ENCODE measurements at places on chromosomes 12 and 14.

- no peak for DNase-seq
Observed at GRCh38 chr14:86787717-86788116, 1205.3 kb downstream of the GALC start.

DNA sequence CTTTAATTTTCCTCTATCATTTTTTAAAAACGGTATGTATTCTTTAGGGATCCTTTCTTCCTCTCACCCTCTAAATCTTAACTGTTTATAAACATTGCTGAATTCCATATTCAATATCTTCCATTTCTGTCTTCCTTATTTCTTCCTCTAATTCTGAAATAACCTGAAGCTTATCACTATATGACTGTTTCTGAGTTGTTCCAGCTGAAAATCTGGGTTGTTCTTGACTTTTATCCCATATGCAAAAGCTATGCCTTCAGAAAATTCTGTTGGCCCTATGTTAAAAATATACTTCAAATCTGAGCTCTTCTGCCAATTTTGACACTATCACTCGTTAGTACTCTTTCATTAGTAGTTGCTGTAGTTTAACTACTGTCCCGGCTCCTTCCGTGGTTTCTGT is 970.3 kb downstream of the BCL11B start:
- DNase-seq: no peak

DNA sequence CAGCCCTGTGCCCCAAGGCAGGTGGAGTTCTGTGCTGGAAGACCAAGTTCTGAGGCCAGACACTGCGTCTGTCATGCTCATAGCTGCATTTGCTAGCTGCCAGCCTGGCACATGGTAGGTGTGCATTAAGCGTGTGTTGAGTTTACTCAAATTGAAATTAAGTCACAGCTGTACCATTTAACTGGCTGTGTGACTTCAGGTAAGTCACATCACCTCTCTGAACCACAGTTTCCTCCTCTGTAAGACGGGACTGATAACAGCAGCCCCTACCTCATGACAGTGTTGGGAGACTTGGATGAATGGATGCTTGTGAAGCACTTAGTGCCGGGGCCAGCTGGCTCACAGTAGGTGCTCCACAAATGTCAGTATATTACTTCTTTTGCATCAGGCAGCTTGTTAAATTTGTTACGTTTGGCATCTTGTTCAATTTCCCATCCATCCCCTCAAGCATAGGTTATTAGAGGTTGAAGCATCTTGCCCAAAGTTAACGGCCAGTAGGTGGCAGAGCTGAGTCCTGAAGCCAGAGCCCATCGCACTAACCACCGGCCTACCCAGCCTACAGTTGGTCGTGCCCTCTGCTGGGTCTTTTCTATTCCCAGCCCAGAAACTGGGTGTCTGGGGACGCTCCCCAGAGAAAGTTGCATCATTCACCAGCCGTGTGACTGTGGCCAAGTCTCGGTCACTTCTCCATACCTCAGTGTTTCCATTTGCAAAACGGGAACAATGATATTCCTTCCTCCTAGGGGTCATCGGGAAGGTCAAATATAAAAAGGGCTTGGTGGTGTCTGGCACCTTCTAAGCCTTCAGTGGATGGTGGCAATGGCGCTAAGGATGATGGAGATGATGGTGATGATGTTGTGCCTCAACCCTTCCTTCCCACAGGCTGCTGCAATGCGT is 4.5 kb downstream of the DAO start:
- DNase-seq: peak; percentile 30

- DNase-seq: no peak
Observed at GRCh38 chr14:20988717-20989470, 886 bp upstream of the METTL17 start.

GRCh38 chr14:52342849-52343596 is 28.9 kb downstream of the PTGER2 start:
- no peak for DNase-seq

DNA sequence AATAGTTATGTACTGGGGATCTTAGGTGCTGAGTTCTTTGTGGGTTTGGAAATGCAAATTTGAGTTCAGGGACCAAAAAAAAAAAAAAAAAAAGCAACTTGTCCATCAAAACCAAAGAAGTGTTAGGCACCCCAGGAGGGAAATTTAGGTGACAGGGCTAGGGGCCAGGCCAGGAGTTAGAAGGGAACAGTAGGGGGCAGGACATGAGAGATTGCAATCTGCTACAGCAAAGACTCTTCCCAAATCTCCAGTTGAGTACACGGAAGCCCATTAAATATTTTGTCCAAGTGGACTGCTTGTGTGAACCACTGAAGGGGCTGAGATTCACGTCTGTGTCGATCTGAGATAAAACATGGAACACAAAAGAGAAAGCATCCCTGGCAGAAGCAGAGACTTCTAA is 52.8 kb downstream of the TSPAN19 start:
- DNase-seq: no peak

DNA sequence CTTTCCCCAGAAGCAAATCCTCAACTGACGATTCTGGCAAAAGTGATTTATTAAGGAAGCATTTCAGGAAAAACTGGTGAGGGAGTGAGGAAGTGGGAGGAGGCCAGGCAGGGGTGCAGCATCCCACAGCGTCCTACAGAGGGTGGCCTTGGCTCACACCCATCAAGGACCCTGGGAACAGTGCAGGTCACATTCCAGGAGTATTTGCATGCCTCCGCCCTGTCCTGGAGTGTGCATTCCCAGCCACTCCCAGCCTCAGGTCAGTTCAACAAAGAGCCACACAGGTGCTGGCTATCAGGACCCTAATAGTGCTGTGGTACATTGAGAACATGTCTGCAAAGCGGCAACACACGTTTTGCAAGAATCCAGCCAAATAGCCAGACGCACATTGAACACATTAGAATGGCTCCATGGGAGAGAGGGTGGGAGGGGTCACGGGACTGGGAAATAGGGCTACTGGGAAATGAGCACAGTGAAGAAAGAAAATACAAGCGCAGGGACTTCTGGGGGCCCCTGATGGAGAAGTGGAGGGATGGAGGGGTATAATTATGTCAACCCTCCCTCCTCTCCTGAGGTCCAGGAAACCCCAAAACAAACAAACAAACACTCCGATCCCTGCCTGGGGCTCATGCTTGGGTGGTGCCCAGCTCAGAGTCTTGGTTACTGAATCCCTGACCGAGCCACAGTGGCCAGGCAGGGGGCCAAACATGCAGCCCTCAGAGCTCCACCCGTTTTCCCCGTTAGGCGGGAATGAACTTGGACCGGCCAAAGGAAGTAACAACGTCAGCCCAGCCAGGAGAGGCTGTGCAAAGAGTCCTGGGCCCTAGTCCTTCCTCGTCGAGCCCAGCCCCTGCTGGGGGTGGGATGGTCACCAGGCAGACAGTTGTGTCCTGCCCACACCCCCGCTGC is 36.5 kb downstream of the CMKLR1 start:
- no peak for DNase-seq

GRCh38 chr14:86575141-86575540 is 1045.2 kb downstream of the FLRT2 start:
- DNase-seq: no peak

DNA sequence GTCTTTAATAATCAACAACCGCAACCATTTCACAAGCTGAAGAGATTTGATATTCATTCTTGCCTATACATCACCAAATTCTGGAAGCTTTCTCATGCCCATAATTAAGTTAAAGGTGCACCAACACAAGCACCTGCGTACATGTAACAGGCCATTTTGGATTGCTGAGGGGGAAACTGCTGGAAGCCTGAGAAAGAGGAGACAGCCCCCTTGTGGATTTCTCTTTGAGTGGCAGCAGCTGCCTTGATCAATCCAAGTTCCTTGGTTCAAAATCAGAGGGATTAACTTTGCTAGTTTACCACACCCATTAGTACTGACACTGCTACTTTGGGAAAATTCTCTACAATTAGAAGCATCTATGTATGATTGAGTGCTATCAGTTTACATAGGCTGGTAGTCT is 321.1 kb downstream of the NOVA1 start:
- DNase-seq: no peak

- no peak for DNase-seq
Observed at GRCh38 chr12:54463034-54463433, 10.4 kb downstream of the GTSF1 start.

Data from T-helper 2 cell (primary cell).